ENCODE measurements at places on chromosomes 13 and 19. TPM values are rescaled to one million over a fixed set of nuclear protein-coding genes. Genes with fewer than 3 reads are reported as not detected.

Gene CSNK1A1L
- not detected for total RNA-seq

DNA sequence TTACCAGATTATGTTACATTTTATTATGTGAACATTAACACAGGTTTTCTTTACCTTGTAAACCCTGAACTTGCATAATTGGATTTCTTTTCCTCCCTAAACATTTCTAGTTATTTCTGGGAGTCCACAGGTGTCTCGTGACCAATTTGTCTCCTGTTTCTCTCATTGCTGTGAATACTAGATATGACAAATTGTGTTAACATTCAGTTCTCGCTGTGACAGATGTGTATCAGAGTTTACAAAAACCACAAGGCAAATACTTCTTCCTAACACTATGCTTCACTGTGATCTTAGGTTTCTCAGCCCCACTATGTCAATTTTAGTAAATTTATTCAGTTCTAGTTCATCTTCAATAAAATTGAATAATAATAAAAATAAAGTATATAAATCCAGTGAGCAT, 1554.9 kb downstream of the EFNB2 start:
- DNase-seq = no peak

DNA sequence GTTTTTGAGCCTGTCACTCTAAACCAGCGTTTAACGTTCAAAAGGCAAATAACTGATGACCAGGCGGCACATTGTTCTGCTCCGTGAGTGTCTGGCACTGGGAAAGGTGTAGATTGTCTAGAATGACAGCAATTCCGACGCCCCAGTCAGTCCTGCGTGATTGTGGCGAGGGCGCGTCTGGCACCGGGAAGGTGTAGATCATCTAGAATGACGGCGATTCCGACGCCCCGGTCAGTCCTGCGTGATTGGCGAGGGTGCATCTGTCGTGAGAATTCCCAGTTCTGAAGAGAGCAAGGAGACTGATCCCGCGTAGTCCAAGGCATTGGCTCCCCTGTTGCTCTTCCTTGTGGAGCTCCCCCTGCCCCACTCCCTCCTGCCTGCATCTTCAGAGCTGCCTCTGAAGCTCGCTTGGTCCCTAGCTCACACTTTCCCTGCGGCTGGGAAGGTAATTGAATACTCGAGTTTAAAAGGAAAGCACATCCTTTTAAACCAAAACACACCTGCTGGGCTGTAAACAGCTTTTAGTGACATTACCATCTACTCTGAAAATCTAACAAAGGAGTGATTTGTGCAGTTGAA, 26.1 kb upstream of the NDUFS7 start:
- no peak for DNase-seq

DNA sequence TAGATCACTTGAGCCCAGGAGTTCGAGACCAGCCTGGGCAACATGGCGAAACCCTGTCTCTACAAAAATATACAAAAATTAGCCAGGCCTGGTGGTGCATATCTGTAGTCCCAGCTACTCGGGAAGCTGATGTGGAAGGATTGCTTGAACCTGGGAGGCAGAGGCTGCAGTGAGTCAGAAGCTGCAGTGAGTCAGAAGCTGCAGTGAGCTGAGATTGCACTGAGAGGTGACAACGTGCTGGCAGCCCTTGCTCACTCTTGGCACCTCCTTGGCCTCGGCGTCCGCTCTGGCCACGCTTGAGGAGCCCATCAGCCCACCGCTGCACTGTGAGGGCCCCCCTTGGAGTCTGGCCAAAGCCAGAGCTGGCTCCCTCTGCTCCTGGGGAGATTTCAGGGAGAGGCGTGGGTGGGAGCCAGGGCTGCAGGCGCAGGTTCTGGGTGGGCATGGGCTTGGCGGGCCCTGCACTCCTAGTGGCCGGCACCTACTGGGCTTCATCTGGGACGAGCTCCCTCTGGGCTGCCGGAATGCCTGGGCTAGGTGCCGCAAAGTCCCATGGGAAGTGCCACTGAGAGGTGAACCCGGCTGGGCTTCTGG, 39.5 kb upstream of the RPL21 start:
- no peak for DNase-seq

Gene ZNF99
- total RNA-seq = not detected

DNA sequence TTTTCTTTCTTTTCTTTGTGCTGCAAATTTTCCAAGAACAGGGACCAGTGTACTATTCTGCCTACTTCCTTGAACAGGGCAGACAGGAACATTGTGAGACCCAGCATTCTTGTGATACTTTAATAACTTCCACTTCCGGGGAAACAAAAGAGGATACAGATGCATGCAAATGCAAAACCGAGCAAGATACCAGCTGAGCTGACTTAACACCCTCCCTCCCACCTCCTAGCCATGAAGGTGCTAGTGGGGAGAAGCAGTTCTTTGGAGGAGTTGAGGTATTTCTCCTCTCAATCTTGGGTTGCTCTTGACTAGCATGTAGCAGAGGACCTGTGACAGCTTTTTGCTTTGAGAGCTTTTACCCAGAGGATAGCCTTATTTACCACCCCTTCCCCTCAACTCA, 111.2 kb downstream of the KLF5 start:
- DNase-seq = no peak

- no peak for DNase-seq
Measured at GRCh38 chr13:93963266-93964145, 516.0 kb downstream of the DCT start.

Measured in pulmonary artery endothelial cell (primary cell).